Fibroblast of the aortic adventitia (primary cell): ENCODE measurements at places on chromosomes 7 and 10. TPM values are rescaled to one million over a fixed set of nuclear protein-coding genes. Genes with fewer than 3 reads are reported as not detected.

AKR1C8 gene
- total RNA-seq: not detected in 2 replicates

DYDC2 gene
- total RNA-seq: not detected in 2 replicates

LRMDA gene
- total RNA-seq: 3.6 and 6.3 TPM in 2 replicates

GPR22 gene
- total RNA-seq: not detected in 2 replicates

CYP3A5 gene
- 1.1 and 2.9 TPM in 2 replicates for total RNA-seq

PTN gene
- total RNA-seq: 12.8 and 28.7 TPM in 2 replicates

GPR15LG gene
- not detected in 2 replicates for total RNA-seq

UPK3B gene
- 0.16 and 0.18 TPM in 2 replicates for total RNA-seq

ZPBP gene
- not detected in 2 replicates for total RNA-seq

SLC26A3 gene
- not detected in 2 replicates for total RNA-seq

PRKRIP1 gene
- 12.4 and 49.6 TPM in 2 replicates for total RNA-seq

HOXA10 gene
- total RNA-seq: 0.08 TPM in 1 of 2 replicates, not detected in the other

GRCh38 chr7:123601530-123601929 is at the start of gene ASB15:
Gene ASB15 (plus strand): TSS chr7:123601821. CDS start chr7:123614503, 12,682 bp downstream.
- no peak for DNase-seq

GRCh38 chr7:7913504-7913903 is 55.1 kb upstream of the GLCCI1 start:
- no peak for DNase-seq

DNA sequence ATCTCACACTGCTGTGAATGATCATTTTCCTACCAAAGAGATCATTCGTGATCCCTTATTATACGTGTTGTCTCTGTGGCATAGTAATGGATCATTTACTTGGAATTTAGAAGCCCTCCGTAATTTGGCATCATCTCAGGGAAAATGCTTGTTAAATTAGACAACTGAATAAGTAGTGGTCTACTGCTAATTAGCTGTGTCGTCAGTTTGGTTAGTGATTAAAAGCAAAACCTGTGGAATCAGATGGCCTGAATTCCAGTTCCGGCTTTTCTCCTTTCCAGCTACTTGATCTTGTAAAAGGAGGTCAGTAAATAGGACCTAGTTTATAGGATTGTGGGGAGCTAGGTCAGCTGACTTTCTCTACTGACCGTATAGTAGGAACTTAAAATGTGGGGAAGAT is 65.6 kb downstream of the RBM33 start:
- no peak for DNase-seq

DNA sequence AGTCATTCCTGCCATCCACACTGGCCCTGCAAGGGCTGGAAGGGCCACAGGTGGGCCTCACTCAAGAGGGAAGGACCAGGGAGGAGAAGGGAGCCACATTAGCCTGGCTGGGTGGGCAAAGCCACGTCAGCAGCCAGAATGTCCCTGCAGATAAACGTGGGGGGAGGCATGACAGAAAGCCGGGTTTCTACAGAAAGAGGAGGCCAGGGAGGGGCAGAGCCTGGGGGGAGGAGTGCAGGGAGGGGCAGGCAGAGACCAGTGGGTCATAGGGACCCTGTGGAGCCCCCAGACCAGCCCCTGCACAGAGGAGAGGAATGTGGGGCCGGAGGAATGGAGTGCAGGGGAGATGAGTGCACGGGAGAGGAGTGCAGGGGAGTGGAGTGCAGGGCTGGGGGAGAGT is 590.2 kb downstream of the PTPRN2 start:
- DNase-seq: no peak

DNA sequence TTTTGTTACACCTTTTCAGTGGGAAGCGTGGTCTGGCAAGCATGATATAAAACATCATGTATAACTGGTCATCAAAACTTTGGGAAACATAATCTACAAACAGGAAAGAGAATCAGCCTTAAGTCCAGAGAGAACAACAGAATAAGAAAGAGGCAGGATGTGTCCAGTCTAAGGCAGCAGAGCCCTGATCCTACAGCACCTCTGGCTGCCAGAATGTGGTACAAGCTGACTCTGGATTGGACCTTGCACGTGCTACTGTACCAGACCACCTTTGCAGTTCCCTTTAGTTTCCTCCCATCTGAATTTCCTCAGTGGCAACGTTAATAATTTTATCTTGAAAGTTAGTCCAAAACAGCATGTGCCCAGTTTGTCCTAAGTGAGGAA is 824.6 kb upstream of the IGFBP3 start:
- no peak for DNase-seq

- DNase-seq: peak; percentile 85
Observed at GRCh38 chr10:50395271-50395670, 144.0 kb upstream of the ASAH2 start.

- peak; percentile 58 for DNase-seq
Observed at GRCh38 chr7:77657427-77658224, 38.6 kb upstream of the RSBN1L start.

GRCh38 chr7:23117841-23118240 is 12.3 kb downstream of the KLHL7 start:
- DNase-seq: no peak

DNA sequence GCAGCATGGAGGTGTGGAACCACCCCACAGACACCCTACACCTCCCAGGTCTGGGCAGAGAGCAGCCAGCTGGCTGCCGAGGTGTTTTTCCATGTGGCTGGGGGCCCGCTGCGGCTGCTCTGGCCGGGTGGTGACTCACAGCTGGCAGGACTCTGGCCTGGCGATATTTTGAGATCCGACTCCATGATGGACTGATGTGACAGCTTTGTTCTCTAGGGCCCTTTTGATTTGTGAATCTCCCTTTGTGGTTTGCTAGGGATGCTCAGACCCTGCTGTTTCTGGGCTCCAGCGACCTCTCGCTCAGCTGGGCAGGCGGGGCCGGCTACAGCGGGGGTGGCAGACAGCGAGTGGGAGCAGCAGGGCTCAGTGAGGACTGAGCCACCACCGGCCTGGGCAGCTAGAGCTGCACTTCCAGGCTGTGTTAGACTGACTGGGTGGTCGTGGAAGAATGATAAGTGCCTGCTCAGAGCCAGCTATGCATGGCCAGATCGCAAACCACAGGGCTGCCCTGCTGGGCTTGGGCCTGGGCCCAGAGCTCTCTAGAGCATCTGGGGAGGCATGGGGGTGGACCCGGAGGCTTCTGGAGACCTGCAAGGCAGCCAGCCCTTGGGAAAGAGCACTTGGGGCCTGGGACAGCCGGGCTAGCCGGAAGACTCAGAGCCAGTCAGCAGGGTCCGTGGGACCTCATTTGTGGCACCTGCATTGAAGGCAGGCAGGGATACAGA is 46.2 kb upstream of the GDF10 start:
- DNase-seq: peak; percentile 33

DNA sequence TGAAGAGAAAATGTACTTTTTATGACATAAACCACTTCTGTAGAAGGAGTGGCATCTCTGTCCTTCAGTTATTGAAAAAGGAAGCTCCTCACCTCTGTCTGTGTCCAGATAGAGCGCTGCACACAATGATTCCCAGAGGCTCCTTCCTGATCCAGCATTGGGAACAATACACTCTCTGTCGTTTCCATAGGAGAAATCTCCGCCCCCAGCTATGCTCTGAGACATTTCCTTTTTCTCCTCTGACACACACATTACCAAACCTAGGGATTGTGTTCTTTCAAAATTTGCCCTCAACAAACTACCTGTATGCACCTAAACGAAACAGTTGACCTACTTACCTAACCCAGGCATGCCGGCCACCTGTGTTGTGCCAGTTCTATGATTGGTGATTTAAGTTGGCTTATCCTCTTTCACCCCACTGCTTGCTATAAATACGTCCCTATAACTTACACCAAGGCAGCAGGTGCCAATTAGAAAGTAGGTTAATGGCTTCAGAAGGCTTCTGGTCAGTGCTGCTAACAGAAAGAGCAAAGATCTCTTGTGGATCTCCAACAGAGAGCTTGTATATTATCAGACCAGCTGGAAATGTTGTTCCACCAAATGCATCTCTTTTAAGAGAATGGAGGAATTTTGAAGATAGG is 140.1 kb upstream of the JCAD start:
- DNase-seq: no peak

DNA sequence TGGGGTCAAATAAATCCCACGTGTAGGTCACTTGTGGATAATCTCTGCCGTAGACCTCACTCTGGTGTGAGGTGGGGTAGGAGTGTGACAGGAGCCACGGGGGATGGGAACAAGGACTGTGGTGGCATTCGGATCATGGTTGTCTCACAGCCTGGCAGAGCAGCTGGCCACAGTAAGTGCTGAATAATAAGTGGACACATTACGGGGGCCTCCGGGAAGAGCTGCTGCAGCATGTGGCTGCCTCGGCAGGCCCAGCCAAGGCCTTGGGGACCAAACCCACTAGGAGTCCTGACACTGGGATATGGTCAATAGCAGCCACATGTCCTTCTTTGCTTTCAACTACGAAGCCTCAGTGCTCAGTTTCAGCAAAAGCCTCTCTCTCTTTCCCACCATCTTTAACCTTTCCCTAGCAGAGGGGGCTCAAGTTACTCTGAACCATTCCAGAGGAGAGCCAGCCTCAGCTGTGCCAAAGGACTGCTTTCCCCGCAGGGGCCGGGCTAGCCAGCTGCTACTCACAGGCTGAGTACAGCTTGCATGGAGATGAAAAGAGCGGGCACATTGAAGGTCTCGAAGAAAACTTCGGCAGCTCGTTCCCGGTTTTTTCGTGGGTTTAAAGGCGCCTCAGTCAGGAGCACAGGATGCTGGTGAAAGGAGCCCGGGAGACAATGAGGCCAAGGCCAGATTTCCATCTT is 17.3 kb downstream of the ACTR1A start:
- DNase-seq: no peak

DNA sequence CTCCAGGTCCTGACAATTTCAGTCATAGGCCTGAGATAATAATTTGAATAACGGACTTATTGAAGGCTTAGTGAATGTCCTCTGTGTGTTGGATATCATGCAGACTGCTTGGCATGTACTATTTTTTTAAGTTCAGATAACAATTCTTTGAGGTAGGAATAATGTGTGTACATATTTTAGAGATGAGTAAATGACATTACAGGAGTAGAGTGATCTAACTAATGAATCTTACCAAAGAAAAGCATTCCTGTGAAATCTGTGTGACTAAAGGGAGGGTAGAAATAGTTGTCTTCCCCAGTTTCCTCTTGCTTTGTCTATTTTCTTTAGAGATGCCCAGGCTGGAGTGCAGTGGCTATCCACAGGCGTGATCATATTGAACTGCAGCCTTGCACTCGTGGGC is 391.8 kb upstream of the ETV1 start:
- DNase-seq: peak; percentile 30

GRCh38 chr10:30688456-30688855 is 58.9 kb upstream of the LYZL2 start:
- no peak for DNase-seq

DNA sequence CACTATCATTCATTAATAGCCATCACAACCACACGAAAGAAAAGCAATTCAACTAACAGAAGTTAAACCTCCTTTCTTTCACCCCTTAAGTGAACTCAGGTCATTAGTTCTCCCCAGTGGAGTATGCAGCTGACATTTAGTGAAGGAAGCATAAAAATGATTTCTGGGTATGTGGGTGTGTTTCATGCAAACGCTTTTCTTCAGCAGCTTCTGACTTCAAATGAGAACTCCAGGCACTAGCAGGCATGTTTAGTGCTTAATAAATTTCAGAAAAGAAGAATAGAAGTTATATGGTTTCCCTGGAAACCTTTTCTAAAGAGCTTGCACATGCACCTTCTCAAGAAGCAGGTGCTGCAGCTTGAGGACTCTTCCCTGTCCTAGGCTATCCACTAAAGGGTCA is 62.5 kb downstream of the PIK3CG start:
- DNase-seq: no peak

GRCh38 chr10:133394801-133395221 is 854 bp downstream of the MTG1 start:
- no peak for DNase-seq

GRCh38 chr10:114550756-114551635 is 107.1 kb downstream of the ABLIM1 start:
- DNase-seq: peak; percentile 65

DNA sequence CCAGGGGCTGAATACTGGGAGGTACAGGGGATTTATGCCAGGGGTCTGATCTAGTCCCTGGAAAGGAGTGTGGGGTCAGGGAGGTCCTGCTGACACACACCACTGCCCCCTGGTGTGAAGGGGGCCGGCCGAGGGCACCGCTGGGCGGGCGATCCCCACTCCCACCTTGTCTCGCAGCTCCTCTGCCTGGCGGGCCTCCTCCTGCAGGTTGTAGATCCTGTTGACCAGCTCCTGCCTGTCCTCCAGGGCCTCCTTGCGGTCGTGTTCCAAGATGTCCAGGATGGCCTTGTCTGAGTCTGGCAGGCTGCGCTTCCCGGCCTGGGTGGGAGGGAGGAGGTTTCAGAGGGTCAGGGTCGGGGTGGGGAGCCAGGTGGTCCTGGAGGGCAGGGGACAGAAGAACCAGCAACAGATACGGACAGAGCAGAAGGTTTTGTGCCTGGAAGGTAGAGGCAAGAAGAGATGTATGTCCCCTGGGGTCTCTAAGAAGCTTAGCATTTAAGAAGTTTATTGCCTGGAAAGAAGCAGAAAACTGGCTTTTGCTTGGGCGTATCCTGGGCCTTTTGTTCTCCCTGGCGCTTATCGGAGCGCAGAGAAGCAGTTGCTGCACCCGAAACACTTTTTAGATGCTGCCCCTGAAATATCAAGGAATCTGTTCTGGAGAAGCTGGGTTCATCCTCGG is 94.5 kb upstream of the GNA12 start:
- no peak for DNase-seq

DNA sequence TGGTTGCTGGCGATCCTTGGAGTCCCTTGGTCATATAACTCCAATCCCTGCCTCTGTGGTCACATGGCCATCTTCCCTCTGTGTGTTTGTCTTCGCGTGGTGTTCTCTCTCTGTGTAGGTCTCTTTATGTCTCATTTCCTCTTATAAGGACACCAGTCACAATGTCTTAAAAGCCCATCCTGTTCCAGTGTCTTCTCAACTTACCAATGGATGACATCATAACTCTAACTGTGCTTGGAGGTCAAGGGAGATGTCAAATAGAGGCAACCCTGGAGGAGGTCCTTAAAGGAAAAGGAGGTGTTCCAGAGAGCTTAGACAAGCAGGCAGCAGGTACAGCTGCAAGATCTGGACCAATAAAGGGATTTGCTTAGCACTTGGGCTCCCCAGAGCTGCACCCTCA is 143.0 kb downstream of the BUB3 start:
- no peak for DNase-seq

GRCh38 chr10:27701938-27702537 is 43.6 kb downstream of the MKX start:
- no peak for DNase-seq

GRCh38 chr7:74518041-74518440 is 64.3 kb downstream of the GTF2IRD1 start:
- DNase-seq: no peak

DNA sequence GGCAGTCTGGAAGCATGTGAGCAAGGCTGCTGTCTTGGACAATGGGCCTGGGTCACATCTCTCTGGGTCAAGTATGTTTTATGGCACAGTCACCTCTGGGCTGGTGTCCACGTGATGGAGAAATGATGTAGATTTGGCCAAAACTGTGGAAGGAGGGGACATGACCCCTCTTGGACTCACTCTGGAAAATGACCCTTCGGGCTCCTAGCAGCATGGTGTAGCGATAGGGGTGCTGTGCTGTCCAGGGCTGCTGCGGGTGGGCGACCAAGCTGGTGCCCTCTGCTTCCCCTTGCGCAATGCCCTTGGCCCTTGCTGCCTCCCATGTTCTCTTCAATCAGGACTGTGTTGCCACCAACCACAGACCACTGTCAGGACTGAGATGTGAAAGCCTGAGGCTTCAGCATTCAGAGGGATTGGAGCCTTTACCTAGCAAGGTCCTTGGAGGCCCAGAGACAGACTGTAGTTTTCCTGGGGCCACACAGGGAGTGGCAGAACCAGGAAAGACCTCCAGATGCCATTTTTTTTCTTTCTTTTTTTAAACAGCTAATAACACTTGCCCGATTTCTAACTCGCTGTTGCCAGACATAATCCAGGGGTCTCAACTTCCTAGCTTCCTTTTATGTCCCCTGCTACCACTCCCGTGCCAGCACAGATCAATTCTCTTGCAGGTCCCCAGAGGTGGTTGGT is 6.1 kb downstream of the CYP26A1 start:
- no peak for DNase-seq

GRCh38 chr7:148708026-148708885 is 9.6 kb downstream of the CUL1 start:
- DNase-seq: no peak
